Amniotic epithelial cell (primary cell): ENCODE measurements at places on chromosomes 11 and 22.
A peak's percentile ranks its signal among the peaks of the same experiment; 100 is the strongest.

DNA sequence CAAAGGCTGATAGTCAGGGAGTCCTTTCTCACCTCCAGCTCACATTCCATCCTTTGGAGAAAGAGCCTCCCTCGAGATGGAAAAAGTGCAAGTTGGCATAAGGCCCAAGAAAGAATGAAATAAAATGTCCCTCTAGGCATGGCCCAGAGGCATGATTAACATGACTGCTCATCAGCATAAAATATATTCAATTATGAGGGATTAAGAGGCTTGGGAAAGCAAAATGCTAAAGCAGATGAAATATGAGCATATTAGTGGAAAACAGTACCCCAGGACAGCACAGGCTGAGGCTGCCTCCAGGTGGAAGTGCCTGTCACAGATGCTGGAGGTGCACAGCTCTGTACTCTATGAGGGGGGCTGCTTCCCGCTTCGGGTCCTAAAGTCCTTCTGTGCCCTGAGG, 347.8 kb upstream of the PLET1 start:
- DNase-seq: no peak

DNA sequence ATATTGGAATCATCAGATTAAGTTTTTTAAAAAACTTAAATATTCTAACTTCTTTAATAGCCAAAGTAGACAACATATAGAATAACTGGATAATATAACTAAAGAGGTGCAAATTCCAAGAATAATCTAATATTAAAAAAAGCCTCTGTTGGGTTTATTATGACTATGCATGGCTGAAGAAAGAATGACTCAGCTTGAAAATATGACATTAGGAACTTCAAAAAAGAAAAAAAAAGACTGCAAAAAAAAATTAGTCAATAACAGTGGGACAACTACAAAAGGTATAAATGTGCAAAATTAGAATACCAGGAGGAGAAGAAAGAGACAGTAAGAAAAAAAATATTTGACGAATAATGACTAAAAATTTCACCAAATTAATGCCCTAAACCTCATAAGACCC, 1178.0 kb downstream of the JRKL start:
- peak; percentile 15 for DNase-seq

DNA sequence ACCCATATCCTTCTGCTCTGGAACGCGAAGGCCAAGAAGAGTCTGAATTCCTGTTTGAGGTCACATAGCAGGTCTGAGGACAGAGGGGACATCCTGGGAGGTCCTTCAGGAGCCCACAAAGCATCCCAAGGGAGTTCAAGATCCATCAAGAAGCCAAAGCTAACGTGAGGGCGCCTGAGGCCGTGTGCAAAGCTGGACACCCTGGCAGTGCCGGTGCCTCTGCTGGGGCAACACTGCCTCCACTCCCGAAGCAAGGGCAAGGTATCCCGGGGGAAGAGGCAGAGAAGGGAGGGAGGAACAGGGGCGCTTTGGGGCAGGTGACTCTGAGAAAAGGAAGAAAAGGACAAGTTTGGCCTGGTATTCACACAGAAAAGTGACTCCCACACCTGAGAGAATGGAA, 50.3 kb upstream of the CDON start:
- no peak for DNase-seq

- DNase-seq: peak; percentile 41
These were observed 103.0 kb downstream of the PARVA start for GRCh38 chr11:12480401-12480800.

GRCh38 chr11:105718641-105719040, 108.8 kb downstream of the GRIA4 start:
- no peak for DNase-seq

GRCh38 chr22:19607192-19608002, 83.2 kb upstream of the CLDN5 start:
- DNase-seq: no peak

DNA sequence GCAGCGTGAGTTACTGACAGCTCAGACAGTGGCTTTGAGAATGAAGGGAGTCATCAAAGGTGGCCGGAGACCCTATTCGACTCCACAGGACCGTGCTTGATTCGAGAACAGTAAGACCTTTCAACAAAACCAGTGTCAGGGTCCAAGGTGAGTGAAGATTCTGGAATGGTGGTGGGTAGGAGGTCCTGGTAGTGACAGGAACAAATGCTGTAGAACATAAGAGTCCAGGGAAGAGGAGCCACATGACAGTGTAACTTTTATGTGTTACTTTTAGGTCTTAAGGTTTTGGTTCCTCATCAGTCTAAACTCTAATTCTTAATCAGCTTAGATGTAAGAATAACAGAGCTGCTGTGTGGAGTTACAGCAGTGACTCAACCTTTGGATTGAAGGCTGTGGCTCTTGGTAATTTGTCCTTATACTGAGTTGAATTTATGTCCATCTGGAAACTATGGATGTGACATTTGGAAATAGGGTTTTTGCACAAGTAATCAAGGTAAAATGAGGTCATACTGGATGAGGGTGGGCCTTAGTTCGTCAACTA, 1.8 kb downstream of the TBC1D22A start:
- no peak for DNase-seq

DNA sequence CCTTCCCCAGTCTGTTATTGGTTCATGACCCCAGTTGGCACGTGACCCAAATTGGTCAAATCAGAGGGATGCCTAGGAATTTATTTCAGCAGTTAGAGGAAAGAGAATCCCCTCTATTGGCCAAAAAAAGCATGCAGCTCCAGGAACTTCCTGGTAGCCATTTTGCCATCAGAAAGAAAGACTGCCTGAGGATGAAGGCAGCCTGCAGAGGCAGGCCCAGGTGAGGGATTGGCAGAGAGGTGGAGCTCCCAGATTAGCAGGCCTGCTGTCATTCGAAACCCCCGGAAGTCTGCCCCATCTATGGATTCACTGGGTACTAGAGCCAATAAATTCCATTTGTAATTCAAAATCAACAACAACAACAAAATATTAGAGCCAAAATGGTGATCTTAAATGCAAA, 207.6 kb downstream of the CWF19L2 start:
- DNase-seq: no peak

DNA sequence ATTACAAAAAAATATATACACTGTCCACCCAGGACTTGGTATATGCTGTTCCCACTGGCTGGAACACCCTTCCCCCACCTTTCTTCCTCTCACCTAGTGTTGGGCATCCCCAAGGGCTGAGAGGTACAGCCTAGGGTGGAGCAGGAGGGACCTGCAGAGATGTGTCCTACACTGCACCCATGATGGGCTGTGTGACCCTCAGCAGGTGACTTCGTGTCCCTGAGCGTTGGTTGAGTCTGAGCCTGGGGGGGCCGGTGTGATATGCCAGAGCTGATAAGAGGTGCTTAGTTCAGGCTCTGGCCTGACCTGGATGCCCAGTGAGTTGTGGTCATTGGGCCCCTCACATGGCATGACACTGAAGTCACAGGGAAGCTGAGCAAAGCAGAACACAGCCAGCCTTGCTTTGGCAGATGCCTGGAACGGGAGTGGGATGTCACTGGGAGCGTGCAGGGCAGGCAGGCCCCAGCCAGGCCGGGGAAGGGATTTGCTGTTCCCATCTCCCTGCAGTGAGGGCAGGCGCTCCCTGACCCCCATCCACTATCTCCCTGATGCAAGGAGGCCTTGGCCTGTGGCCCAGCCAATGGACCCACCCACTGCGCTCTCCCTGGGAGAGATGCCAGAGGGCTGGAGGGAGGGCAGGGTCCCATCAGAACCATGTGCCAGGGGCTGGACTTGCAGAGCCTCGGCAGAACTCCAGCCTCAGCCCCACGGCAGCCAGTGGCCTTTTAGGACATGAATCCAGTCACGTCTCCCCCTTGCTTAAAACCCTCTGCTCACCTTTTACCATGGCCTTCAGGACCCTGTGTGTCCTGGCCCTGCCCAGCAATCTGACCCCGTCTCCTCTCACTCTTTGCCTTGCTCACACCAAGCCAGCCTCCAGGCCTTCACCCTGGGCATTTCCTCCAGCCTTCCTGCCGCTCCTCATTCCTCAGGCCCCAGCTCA, 138.9 kb downstream of the MN1 start:
- peak; percentile 88 for DNase-seq

- no peak for DNase-seq
These were observed 106.8 kb downstream of the CEP164 start for GRCh38 chr11:117434481-117434880.

DNA sequence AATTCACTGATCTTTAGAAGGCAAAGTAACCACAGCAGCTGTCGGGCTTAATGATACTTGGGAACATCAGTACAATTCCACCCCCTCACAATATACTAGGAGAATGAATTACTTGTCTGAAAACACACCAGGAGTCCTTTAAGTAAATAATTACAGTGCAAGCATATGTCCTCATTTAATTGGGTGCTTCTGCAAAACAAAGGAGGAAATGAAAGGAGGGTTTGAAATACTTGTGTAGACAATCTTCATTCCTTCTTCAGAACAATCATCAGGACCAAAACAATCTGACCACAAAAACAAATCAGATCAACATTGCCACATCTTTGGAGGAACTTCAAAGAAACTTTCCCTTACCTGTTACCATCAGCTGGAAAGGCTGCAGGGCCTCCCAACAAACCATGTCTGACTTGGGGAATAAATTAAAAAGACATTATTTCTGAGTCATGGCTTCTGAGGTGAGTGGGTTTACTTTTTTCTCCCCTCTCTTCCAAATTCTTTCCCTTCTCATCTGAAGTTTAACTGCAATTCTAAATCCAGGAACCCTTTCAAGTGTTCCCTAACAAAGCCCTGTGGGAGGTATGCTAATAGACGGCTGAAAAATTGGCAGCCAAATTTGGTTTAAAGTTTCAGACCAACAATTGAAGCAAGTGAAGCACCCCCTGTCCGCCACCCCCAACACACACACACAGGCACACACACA, 12.5 kb upstream of the CCDC117 start:
- DNase-seq: peak; percentile 65

- peak; percentile 89 for DNase-seq
These were observed 11.8 kb downstream of the TIGD3 start for GRCh38 chr11:65366340-65366773.

DNA sequence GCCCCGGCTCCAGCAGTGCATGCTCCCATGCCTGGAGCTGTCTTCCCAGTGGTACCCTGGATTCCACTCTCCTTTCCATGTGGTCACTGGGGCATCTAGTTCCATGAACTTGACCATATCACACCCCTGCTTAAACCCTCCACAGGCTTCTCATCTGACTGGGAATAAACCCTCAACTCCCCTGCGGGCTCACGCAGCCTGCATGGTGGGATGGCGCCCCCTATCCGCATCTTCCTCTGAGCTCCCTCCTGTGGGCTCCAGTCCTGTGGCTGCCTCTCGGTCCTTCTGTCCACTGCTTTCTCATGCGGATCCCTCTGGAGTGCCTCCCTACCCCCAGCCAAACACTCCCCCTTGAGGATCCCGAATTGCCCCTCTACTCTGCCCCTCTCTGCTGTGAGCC, 41.4 kb upstream of the TTLL12 start:
- peak; percentile 16 for DNase-seq

- no peak for DNase-seq
These were observed 214.0 kb downstream of the BRD1 start for GRCh38 chr22:49613511-49614270.

DNA sequence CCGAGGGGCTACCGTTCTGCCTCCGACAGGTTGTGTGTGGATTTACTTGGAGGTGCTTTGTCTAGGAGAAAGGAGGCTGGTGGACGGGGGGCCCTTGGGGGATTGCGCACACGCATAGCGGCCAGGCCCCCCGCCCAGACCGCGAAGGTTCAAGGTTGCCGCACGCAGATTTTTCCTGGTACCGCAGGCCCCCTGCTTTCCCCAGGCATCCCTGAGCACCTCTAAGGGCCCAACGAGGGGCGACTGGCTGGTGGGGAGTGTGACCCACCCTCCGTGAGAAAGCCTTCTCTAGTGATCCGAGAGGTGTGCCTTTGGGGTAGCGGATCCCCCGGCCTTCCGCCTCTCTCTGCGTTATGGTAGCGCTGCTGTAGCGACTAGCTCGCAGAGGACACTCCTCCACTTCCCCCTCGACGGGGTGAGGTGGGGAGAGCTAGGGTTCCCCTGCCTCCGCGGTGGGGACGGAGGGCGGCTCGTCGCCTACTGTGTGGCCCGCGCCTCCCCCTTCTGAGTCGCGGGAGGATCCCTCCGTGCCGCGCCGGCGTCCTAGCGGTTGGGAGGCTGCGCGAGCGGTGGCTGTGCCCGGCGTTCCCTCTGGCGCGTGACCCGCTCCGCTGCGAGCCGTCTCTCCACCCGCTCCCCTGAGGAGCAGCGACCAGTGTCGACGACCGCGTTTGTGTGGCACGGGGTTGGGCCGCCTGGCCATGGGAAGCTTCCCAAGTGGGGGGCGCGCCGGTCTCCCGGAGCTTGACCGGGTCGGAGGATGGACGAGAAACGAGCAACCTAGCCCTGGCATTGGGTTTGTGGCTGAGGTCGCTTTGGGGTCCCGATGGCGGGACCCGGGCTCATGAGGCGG, 3900.0 kb upstream of the OR11H1 start:
- no peak for DNase-seq

GRCh38 chr11:8937159-8937558, 4.4 kb upstream of the C11orf16 start:
- DNase-seq: no peak

DNA sequence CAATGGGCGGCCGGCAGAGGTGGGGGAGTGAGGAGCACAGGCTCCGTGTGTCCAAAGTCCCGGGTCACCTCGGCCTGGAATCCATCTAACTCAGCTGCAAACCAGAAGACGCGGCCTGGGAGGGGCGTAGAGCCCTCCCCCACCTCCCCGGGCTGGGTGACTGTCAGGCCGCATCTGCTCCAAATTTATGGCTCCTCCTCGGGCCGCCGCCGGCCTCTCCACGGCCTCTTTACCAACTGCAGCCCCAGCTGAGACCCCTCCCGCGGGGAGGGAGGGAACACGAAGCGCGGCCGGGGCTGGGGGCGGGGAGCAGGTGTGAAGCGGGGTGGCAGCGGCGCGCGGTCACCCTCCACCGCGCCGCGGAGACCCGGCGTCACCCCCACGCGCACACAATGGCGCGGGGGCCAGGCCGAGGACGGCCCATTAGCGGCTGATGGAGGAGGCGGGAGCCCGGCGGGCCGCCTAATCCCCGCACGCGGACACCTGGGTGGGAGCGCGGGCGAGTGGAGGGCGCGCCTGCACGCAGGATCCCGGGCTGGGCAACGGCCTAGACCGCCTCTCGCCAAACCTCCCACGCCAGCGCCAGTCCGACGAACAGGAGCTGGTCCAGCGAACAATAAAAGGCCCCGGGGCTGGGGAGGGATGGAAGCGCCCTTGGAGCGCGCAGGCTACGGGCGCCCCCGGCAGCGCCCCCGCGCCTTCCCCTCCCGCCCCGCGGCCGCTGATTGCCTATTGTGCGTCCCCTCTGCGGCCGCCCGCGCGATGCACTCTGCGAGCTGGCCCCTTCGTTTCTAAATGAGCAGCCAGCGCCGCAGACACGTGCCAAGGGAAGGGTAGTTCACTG, 25.9 kb upstream of the ROBO3 start:
- no peak for DNase-seq

GRCh38 chr11:95086836-95087570, 2.6 kb upstream of the ENDOD1 start:
- no peak for DNase-seq

DNA sequence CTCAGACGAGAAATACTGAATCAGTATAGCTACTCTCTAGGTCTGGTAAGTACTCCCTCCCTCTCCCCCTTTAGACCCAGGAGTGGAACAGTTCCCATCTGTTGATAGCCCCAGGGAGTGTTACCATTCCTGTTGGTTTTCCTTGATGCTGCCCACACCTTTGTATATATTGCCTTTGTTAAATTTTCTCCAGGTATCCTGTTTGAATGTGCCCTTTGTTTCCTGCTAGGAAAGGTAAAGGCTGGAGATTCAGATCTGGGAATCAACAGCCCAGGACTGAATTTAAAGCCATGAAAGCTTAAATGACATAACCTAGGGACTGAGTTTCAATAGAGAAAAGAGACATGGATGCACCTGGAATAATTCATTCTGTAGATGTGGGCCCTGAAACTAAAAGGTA, 68.3 kb downstream of the CCDC83 start:
- DNase-seq: no peak
